GM12864 (cell line): ENCODE measurements at places on chromosomes 1 and 21.

GRCh38 chr1:245762396-245762910, 607.7 kb downstream of the KIF26B start:
- DNase-seq, result no peak

DNA sequence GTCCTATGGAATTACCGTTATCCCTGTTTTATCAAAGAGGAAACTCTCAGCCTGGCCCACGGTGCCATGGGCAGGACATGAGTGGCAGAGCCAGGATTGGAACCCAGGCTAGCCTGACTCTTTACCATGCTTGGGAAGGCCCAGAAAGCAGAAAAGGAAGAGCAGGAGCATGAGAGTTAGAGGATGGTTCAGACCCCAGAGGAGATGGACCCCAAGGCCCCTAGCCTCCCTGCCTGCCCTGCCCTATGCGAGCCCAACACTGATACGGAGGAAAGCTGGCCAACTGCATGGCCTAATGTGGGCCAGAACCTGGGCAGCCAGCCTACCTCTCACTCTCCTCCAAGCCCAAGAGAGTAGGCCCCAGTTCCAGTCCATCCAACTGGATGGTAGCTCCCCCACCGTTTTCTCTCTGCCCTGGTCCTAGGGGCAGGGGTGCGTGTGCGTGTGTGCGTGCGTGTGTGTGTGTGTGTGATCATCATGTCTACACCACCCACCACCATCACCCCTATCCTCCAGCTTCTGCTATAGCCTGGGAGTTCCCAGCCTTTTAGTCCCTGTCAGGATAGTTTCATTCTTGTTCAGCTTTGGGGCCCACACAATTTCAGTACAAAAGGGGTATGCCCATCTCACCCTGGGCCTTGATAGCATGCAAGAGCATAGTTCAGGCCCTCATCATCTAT, 15.4 kb upstream of the MEX3A start:
- DNase-seq, result peak; percentile 60

- DNase-seq, result no peak
These were observed 587 bp downstream of the TMEM53 start for GRCh38 chr1:44673675-44674112.

DNA sequence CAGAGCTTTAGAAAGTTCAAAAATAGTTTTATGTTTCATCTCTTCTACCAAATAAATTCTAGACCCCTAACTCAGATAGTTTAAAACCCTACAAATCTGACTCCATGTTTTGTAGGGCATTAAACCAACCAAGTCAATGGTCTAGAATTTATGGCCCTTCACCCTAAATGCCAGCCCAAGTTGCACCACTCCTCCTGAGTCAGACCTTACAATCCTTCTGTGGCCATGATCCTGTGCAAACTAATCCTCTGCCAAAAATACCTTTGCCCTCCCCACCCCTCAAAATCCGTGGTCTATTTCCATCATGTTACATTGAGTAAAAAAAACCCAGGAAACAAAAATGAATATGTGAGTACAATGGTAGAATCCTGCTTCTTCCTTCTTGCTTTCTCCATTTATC, 179.3 kb downstream of the NR5A2 start:
- no peak for DNase-seq

GRCh38 chr1:110687250-110687649, 12.5 kb upstream of the KCNA3 start:
- DNase-seq, result no peak

GRCh38 chr1:113226148-113226547, 153.2 kb downstream of the LRIG2 start:
- peak; percentile 22 for DNase-seq

- no peak for DNase-seq
These were observed 93.9 kb upstream of the DAB1 start for GRCh38 chr1:57517587-57518374.

DNA sequence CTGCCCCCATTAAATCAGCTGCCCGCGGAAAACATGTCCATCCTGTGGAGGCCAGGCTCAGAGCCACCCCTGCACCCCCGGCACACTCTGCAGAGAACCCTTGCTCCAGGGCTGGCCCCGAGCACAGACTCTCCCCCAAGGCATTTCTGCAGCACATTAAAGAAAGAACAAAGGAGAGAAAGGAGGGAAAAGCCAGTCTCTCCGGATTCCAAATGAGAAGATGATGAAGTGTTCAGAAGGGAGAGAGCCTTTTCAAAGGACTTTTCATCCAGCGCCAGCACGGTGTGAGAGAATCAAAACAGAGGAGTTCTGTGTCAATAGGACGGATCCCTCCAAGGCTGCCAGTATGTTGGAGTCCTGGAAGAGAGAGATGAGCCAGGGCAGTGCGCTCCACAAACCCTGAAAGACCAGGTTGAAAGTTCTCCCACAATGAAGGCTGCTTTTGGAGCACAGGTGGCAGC, 498.3 kb downstream of the NPHP4 start:
- no peak for DNase-seq

DNA sequence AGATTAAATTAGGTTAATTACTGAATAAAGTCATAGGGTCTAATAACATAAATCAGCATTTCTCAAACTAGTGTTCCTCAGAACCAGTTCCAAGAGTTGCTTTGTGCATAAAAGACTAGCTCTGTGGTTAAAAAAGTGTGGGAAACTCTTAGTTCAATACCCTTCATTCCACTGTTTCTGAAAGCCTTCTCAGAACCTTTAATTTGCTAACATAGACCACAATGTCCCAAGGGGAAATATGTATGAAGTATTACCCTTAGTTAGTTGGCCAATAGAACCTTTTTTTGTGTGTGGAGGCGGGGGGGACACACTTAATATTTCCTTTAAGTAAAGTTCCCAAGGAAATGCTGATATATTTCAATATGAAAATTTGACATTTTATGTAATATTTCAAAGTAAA, 20.4 kb downstream of the ODF2L start:
- DNase-seq, result no peak

DNA sequence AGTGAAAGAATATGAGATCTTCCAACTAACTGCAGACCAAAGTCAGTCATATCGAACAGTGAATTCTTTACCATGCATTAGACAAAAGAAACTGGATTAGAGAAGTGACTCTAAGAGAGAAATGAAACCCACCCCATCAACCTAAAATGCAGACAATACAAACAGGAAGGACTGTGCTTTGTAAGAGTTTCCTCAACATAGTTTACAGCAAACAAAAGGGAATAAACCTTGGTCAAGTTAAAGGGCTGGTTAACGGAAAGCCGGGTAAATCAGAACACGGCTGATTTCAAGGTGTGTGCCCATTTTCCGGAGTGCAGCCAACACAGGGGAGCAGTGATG, 39.2 kb downstream of the SIPA1L2 start:
- no peak for DNase-seq

DNA sequence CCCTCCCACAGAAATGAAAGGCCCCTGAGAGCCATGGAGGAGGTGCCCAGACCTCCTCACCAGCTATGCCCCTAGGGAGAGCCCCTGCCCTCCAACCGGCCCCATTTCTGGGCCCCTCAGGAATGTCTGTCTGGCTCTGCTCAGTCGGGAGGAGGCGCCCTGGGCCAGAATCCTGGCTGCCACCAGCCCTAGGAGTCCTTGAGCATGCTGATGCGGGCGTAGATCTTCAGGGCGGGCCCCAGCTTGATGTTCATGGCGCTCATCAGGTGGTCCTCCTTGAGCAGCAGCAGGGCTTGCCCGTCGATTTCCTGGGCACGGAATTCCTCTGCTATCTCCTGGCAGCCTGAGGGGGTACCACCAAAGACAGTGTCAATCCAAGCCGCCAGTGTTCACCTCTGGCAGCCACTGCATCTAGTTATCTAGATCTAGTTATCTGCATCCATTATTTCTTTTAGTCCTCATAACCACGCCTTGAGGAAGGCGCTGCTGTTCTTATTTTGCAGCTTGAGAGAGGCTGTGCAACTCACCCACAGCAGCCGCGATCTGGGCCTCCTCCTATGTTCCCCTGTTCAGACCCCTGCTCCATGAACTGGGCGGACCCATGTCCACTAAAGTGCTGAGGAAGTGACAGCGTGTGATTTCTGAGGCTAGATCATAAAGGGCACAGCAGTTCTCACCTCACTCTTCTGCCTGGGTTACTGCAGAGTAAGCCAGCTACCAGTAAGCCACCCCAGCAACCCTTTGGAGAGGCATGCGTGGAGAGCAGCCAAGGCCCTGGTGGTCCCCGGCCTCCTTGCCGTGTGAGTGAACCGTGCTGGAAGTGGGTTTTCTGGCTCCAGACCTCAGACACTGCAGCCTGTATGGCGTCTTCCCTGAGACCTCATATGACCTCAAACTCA, 4.0 kb upstream of the A3GALT2 start:
- DNase-seq, result no peak

DNA sequence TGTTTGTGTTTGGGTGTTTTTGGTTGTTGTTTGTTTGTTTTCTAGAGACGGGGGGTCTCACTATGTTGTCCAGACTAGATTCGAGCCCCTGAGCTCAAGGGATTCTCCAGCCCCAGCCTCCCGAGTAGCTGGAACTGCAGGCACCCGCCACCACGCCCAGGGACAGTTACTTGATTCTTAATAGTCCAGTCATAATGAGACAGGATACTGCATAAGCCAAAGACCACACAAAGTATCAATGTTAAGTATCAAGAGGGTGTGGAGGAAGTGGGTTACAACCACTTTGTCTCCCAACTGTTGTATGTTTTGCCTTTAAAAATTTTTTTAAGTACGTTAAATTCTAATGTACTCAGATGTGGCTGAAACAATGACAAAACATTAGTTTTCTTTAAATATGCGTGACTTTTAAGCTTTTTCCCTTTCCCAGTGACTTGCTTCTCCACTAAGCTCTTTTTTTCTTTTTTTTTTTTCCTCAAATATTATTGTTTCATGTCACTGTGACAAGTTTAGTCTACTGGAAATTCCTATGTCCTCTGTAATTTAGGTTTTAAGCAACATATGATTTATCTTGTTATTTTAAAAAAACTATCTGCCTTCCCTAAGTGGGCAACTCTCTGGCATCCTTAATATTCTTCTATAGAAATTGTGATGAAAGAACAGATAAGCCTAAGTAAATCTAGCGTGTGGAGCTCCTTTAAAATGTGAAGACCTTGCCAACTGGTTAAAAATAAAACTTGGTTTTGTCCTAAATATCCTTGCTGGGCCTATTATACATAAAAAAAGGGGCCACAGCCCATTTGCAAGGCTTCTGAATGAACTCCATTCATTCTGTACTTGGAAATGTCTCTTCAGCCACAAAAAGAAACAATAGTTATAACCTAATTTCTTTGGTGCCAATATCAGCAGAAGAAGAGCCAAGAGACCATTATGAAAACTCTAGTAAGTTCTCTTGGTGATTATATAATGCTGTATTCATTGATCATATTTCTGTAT, 56.2 kb upstream of the DPH5 start:
- DNase-seq, result no peak

DNA sequence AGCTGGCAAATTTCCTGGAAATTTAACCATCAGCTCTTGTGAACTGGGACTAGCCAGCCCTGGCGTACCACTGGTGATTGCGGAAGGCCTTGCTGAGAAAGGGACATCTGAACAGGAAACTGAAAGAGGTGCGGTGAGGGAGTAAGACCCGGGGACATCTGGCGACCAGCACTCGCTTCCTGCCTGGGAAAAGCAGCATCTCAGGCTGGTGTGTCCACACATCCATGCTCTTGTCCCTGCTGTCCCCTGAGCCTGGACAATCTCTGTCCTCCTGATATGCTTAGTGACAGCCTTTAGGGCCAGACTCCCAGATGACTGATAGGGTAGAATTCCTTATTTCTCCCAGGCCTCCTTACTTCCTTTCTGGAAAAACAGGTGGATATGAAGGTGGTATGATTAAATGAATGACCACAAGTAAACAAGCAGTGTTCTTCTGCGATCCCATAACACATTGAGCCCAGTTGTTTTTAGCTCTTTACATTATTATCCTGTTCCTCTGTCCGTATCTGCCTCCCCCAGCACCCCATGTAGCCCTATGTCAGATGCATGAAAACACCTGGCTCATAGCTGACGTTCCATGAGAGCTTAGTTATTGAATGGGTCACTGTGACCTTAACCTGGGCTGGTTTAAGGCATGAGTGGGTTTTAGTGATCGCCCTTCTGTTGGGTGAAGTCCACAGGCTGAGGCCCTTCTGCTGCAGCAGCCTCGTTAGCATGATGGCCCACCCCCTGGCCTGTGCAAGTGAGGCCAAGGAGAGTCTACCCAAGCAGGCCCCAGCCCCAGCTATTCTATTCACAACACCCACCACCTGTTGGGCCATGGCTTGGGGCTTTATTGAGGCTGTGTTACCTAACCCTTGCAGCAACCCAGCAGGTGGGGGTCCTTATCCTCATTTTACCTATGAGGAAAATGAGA, 76.1 kb upstream of the GADD45A start:
- no peak for DNase-seq

DNA sequence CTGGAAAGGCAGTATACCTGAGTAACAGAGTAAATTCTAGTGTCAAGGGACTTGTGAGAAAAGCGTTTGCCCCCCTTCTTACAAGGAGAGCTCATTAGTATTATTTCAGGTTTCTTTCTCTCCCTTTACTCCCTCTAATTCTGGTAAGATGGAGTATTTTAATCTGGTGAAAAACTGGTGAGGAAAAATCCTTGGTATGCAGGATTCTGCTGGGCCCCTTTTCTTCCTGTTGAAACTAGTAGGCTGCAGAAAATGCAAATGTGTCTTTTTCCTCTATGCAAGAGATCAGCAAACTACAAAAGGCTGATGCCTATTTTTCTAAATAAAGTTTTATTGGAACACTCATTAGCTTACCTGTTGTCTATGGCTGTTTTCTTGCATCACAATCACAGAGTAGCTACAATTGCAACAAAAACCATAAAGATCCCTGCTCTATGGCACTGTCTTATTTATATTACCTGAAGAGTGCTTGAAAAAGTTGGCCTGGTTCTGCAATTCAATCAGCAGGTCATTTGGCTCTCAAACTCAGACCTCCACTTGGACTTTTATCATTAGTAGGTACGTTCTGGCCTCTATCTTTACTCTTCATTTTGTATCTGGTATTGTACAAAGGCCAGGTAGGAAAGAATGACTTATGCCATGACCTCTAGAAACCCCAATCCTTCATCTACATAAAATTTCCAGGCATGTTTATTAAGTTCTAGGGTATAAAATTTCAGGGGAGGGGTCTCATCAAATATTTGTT, 109.6 kb downstream of the AKT3 start:
- no peak for DNase-seq

DNA sequence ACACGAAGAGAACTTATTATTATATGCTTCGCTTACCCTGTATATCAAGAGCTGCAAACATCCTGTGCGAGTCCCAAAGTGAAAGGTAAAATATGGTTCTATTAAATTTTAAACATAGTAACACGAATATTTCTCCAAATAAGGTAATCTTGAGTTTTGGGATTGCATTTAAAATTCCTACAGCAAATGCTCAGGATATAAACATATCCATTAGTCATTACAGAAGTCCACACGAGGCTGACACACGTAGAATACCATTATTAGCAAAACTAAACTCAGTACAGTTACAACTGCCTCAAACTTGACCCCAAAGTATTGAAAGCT, 282 bp upstream of the LYPLAL1 start:
- no peak for DNase-seq

GRCh38 chr1:107622966-107623365, 342.0 kb downstream of the VAV3 start:
- DNase-seq, result no peak

GRCh38 chr1:20353836-20354235, 63.2 kb downstream of the VWA5B1 start:
- no peak for DNase-seq

- DNase-seq, result no peak
These were observed 126.1 kb downstream of the CDC42BPA start for GRCh38 chr1:227192163-227192562.
